HuH-7.5 (cell line): ENCODE measurements at places on chromosomes 4 and X.

DNA sequence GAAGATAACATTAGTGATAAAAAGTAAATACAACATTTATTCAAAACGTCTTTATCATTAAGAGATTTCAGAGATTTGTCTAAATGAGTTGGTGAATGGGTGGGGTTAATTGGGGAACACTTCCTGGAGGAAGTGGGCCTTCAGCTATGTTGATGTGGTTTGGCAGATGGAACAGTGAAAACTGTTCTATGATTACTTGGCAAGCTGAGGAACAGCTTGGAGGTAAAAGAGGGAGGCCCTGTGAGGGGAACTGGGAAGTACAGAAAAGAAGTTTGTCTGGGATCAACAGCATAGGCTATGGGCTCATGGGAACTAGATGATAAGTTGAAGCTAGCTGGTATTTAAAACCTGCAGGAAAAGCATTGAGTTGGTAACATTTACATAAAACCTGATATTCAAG is 26.0 kb downstream of the OCRL start:
- DNase-seq: no peak

DNA sequence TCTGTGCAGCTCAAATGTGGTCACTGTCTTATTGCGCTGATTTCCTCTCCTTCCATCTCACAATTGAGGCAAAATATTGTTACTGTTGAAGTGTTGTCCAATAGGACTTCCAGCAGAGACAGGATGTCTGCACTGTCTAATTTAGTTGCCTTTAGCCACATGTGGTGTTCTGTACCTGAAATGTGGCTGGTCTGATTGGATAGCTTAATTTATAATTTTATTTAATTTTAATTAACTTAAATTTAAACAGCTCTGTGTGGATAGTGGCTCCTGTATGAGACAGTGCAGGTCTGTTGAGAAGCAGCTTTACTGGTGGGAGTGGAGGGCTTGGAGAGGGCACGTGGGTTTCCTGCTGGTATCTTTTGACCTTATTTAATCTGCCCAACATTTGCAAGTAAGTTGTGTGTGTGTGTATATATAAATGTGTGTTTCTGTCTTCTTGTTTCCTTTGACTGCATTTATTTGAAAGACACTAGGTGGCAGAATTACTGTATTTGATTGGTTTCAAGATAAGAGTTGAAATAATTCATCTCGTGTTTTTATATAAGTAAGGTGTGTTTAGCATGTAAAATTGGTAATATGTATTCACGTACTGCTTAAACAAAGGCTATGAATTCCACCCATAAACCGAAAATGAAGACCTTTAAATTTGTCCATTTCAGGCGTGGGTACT is 55.3 kb upstream of the MSANTD1 start:
- DNase-seq: no peak

GRCh38 chr4:25131926-25132325 is 28.3 kb downstream of the SEPSECS start:
- DNase-seq: no peak

- no peak for DNase-seq
These were observed 120.3 kb downstream of the MAD2L1 start for GRCh38 chr4:119946359-119946758.

DNA sequence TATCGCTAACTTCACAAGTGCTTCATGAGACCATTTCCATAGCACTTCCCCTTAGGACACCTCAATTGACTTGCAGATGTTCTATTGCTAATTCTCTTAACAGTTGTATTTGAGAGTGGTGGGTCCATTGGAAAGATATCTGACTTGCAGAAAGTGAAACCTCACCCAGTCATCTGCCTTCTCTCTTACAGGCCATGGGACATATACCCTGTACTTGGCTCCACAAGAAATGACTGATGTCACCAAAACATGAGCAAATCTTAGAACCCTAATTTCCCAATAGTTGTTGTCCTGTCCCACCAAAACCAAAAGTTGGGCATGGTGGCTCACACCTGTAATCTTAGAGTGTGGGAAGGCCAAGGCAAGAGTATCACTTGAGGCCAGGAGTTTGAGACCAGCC is 101.9 kb upstream of the MAML3 start:
- no peak for DNase-seq
